Stimulated activated CD4-positive, alpha-beta T cell treated with anti-CD3 and anti-CD28 coated beads, Interleukin-4, amount 100 ng/mL, for 1 hour (primary cell): ENCODE measurements at places on chromosomes 16 and 17.

- DNase-seq, result no peak
These were observed 52.5 kb upstream of the WSB1 start for GRCh38 chr17:27241346-27241946.

DNA sequence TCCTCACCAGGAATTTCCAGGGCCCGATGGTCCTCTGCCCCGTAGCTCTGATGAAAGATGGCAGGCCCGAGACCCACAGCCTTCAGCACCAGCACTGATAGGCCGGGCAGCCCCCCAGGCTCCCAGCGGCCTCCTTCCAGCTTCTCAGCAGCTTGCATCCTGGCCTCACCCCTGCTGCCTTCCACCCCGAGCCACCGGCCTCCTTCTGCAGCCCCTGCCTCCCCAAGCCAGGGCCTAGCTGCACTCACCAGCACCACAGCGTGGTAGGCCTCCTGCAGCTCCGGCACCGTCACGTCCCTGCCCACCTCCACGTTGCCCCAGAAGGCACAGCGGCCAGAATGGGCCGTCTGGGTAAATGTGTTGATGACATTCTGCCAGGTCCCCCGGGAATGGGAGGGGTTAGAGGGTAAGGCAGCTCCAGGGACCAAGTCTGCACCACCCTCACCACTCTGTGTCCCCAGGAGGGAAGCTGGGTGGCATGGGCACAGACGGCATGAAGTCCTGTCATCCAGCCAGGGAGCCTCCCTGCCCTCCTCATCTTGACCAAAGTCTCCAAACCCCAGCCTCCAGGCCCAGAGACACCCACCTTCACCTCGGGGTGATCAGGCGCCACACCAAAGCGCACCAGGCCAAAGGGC is 6.5 kb downstream of the FDXR start:
- DNase-seq, result no peak

DNA sequence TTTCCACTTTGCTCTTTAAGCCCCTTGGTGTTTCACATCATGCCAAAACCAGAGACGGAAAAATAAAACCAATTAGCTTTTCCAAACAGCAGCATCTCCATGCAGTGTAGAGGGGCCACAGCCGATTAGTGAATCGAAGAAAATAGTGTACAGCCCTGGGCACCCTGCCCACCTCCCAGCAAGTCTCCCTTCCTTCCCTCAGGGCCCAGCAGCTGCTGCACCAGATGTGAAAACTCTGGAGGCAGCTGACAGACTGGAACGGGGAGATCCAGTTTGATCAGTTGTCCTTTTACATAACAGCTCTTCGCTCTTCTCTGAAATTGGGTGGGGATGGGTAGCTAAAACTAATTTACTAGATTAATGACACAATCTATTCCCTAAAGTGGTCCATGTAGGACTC is 19.3 kb downstream of the TMEM11 start:
- no peak for DNase-seq

- no peak for DNase-seq
These were observed 37.3 kb upstream of the ANKFY1 start for GRCh38 chr17:4301066-4301465.

DNA sequence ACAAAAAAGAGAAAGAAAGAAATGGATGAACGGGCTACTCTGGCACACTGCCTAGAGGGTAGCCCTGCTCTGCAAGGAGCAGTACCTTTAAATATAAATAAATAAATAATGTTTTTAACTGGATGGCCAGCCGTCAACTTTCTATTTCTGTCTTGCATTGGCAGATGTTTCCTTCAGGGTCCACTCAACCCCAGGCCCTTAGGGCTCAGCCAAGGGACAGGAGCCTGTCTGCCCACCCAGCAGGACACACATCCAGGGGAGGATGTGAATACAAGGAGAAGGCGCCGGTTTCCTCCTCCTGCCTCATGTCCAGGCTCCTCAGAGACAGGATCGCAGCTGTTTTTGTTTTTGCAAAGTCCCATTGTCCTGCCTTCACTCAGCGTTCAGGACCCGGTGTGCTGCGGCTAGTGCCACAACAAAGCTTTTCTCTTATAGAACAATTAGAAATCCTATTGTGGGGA is 22.6 kb downstream of the TTYH2 start:
- DNase-seq, result no peak

GRCh38 chr17:78888941-78889518 is 14.0 kb downstream of the CEP295NL start:
- DNase-seq, result no peak

DNA sequence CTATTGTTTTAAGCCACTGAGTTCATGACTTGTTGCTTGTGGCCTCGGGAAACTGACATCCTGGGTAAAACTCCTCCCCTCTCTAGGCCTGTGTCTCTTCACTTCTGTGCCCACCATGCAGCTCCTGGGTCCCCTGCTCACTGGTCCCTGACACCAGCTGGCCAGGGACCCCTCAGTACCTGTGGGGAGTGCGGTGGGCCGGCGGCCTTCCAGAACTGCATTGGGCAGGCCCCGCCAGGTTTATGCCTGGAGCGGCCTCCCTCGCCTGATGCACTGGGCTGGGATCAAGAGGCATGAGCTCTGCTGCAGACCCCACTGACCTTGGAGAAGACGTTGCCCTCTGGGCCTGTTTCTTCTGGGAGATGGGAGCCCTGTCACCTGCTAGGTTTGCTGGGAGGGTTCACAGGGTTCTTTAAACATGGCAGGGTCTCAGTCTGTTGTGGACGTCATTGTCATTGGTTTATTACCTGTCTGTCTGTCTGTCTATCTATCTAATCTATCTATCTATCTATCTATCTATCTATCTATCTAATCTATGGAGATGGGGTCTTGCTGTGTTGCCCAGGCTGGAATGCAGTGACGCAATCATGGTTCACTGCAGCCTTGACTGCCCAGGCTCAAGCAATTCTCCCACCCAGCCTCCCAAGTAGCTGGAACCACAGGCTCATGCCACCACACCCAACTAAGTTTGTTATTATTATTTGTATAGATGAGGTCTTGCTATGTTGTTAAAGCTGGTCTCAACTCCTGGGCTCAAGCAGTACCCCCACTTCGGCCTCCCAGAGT is 21.5 kb upstream of the RMI2 start:
- DNase-seq, result no peak

DNA sequence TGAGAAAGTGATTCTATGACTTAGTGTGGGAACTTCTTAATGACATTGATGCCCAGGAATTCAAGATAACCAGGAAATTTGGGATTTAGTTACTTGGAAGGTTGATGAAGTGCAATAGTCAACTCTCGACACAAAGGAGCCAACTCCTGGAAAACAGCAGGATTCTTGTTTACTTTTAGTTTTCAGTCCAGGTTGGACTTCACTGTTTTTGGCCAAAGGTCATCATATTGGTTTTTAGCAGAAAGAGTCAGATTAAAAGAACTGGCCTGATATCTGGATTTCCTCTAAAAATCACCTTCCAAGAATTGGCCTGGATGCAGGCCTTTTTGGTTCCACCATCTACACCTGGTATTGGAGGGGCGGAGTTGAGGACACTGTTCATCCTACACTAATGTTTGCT is 60.1 kb upstream of the SALL1 start:
- no peak for DNase-seq

- DNase-seq, result no peak
These were observed 8.1 kb upstream of the NKD1 start for GRCh38 chr16:50539822-50540710.

DNA sequence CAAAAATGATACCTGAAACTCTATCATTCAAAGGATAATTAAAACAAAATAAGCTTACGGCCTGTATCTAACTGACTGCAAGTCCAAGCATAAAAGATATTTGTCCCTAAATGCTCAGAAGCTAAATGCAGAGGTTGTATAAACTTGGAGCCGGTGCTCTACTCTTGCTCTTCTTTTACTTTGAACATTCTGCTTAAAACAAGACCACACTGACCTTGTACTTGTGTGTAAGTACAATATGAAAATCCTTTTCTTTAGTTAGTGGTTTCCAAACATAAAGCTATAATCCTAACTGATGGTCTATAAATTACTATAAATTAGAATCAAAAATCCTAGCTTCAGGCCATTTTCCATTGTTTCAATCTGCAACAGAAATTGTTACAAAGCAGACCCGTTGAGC is 74.6 kb downstream of the SPAG9 start:
- DNase-seq, result no peak

DNA sequence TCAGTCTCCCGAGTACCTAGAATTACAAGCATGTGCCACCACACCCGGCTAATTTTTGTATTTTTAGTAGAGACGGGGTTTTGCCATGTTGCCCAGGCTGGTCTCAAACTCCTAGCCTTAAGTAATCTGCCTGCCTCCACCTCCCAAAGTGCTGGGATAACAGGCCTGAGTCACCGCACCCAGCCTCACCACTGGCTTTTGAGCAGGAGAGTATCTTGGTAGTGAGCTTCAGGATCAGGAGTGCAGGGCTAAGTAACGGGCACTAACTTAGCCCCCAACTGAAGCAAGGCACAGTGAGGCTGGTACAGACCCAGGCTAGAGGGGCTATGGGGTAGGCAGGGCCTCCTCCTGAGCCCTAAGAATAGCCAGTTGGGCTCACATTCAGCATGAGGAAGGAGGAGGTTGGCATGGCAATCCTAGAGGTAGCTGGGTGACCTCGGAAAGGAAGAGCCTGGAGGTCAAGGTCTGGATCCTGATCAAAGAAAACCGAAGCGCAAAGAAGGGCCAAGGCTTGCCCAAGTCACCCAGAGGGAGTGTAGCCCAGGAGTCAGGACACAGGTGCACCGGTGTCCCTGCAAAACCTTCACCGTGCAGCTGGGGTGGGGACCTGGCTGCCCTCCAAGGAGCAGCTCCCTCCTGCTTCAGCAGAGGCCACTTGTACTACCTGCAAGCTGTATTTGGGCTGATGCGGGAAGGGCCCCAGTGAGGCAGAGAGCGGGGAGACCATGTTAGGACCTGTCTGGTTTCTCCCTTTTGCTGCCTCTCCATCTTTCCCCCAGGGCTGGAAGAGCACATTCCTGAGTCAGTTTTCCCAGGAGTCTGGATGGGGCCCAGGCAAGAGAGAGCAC is 1.3 kb upstream of the ADGRG5 start:
- DNase-seq, result no peak
